ENCODE measurements at places on chromosomes 11 and 22.
A peak's percentile ranks its signal among the peaks of the same experiment; 100 is the strongest.

DNA sequence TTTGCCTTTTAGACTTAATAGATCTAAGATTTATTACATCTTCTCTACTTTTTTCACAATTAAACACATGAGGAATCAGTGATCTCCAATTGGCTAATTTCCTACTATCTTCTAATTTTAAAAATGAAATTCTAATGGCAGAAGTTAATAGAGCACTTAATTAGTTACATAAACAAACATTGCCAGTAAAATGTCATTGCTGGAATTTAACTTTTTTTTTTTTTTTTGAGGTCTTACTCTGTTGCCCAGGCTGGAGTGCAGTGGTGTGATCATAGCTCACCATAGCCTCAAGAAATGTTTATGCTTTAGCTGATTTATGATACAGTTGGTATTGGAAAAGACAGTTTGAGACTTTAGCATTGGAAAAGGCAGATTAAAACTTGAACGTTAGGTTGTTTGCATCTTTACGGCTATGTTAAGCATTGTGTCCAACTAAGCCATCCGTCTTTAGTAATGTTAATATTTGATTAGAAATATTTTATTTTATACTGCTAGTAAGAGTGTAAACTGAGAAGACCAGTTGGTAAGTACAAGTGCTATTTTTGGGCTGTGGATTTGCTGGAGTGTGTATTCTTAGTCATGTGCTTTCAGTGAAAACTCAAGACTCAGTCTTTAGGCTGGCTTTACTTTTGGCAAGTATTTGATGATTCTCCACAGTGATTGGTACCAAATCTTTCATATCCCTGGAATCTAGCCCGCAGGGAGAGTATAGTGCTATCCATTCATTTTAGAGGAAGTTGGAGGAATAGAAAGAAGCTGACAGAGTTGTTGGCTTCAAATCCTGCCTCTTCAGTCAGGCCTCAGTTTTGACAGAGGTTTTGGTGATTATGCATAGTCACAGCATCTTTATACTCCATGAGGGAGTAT lies 4.5 kb downstream of the ANO5 start:
- no peak for DNase-seq

GRCh38 chr11:103317118-103317517 lies 207.9 kb downstream of the DYNC2H1 start:
- no peak for DNase-seq

GRCh38 chr11:68016904-68017817 lies 7.0 kb downstream of the ALDH3B1 start:
- DNase-seq = no peak

DNA sequence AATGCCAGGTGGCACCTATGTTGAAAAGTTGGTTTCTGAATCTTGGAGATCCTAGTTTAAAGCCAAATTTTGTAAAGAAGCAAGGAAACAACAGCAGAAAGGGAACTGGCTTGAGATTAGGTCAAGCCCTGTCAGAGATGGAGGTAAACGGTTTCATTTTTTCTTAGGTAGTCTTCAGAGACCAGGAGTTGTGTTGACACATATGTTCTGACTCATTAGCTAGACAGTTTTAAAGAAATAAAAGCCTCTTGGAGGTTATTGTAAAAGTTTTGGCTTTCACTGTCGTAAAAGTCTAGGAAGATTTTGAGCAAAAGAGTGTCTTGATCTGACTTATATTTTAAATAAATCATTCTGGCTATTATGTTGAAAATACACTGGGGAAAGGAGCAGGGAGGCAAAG lies 151.5 kb upstream of the CTSC start:
- no peak for DNase-seq

DNA sequence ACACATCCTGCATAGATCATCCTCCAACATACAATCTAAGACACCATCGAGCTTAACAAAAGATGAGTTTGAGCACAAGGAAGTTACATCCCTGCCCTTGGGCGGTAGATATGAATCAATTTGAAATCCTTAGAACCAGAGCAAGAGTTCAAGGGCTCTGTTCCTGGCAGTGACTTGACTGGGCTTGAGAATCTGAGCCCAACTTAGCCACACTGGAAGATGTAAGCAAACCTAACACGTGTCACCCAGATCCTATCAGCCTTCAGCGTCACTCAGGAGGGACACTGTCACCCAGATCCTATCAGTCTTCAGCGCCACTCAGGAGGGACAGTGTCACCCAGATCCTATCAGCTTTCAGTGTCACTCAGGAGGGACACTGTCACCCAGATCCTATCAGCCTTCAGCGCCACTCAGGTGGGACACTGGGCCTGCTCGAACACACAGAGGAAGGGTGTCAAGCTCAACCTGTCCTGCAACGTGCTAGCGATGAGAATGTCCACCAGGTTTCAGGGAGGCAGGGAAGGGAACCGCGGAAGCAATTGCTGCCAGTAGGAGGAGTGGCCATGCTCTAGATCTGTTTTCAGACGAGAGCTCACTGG lies 32.8 kb upstream of the CTSD start:
- no peak for DNase-seq

GRCh38 chr11:6708876-6709275 lies 25.7 kb upstream of the MRPL17 start:
- no peak for DNase-seq

DNA sequence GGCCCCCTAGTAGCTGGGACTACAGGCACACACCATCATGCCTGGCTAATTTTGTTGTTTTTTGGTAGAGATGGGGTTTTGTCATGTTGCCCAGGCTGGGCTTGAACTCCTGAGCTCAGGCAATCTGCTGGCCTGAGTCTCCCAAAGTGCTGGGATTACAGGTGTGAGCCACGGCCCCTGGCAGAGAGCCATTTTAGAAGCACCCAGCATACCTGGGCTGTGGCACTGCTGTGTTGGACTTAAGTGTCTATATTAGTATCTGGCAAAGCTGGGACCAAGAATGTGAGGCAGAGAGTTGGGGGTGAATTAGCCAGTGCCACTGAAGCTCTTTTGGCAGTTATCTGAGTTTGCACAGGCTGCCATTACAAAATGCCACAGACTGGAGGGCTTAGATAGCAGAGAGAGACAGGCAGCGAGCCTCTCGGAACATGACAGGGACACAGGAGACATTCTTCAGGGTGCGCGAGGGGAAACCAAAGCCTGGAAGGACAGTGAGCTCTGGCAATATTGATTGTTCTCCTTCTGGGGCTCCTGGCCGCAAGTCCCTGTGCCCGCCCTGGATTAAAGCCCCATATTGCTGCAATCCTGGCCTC lies 87.7 kb upstream of the ALX4 start:
- no peak for DNase-seq

- no peak for DNase-seq
Observed at GRCh38 chr22:39454385-39454871, 2.4 kb upstream of the MGAT3 start.

DNA sequence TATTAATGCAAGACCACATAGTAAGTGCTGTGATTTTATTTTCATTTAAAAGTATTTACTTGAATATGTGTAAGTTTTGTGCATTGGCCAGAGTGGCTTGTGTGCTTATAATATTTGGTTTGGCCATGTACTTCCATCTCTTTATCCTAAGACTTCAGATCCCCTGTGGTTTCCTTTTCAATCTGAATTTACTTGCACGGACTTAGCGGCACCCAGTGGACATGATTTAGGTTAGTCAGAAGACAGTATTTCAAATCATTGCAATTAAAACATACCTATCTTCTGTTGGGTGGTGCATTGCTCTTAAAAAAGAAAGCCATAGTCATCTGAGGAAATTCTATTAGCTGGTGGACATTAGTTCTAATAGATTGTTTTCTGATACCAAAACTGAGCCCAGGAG lies 30.7 kb downstream of the PIWIL4 start:
- peak; percentile 2 for DNase-seq

DNA sequence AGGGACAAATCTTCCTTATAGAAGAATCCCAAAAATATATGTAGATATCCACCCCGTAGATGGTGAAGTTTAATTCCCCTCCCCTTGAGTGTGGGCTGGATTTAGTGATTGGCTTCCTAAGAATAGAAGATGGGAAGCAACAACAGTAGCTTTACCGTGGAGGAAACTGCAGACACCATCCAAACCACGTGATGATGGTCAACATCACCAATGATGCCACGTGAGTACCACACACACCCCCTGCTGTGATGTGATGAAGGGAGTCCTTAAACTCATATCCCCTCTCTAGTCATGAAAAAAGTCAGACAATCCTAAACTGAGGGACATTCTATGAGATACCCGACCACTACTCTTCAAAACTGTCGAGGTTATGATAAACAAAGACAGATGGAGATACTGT lies 76.4 kb upstream of the SLC22A12 start:
- no peak for DNase-seq

DNA sequence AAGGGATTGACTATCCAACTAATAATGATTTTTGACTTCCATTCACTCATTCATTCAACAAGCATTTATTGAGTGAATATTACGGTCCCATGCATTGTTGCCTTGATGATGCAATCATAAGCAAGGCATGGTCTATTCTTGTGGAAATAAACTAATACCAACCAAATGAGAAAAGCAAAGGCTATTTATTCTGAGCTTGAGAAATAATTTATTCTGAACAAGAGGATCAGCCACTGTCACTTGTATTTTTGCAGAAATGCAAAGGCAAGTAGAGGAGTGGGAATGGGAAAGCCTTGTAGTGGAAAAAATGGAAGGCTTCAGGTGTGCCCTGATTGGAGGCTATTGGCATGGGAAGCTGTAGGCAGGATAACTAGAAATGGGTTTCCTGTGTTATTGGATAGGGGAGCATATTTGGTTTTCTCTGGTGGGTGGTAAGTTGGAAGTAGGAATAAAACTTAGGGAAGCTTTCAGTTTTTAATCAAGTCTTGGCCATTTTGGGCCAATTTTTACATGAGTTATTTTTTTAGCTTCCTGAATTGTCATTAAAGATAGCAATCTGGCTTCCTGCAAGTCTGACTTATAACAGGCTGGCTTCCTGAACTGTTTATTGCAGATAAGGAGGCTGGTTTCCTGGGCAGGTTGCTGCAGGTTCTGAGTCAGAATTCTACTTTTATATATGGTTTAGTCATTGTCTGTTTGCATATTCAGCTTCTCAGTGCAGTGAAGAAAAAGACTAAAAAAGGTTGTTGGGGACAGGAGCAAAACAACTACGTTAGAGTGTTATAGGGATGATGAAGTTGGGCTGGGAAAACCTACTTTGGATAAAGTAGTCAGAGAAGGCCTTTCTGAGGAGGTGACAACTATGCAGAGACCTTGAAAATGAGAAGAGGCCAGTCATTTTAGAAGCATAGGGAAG lies 106.7 kb downstream of the APIP start:
- no peak for DNase-seq

GRCh38 chr11:29268733-29269132 lies 748.1 kb downstream of the KCNA4 start:
- DNase-seq = no peak

DNA sequence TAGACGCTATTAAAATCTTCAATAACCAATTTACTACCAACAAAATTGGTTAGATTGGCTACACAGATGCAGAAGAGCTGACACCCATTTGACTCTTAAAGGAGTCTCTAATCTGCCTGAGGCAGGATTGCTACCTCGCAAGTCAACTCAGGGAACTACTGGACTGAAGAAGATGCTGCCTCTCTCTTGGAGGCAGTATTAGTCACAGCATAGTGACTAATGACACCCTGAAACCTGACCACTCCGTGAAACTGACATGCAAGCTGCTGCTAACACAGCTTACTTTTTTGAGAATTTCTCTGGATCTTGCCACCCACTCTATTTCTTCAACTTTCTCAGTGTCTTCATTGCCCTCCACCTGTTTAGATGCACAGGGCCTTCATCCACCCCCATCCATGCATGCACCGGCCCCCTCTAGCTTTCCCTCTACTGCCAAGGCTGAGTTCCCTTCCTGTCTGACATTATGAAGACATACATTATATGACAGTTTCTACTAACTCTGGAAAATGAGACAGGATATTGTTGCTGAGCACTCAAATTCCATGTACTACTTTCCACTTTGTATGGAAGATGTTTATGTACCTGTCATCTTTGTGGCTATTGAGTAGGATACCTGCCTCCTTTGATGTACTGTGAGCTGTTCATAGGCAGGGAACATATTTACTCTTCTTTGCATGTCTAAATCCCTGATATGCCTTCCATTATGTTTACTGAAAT lies 183.2 kb downstream of the MSANTD4 start:
- no peak for DNase-seq

DNA sequence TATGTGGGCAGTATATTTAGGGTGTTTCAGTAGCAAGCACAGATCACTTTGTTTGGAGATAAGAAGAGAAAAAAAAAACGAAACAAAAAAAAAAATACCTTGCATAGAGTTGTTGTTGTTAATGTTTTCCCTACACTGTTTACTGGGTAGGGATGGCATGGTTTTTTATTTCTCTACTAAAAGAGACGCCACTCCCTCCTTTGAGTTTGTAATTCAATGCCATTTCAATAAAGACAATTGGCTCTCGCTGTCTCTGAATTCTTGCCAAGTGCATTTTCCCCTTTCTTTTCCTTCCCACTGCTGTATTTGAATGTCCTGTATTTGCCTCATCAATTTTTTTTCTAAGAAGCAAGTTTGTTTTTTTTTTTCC lies 213.9 kb upstream of the UBASH3B start:
- DNase-seq = peak; percentile 83

- DNase-seq = no peak
Observed at GRCh38 chr22:21698430-21699329, 32.9 kb downstream of the PPIL2 start.

DNA sequence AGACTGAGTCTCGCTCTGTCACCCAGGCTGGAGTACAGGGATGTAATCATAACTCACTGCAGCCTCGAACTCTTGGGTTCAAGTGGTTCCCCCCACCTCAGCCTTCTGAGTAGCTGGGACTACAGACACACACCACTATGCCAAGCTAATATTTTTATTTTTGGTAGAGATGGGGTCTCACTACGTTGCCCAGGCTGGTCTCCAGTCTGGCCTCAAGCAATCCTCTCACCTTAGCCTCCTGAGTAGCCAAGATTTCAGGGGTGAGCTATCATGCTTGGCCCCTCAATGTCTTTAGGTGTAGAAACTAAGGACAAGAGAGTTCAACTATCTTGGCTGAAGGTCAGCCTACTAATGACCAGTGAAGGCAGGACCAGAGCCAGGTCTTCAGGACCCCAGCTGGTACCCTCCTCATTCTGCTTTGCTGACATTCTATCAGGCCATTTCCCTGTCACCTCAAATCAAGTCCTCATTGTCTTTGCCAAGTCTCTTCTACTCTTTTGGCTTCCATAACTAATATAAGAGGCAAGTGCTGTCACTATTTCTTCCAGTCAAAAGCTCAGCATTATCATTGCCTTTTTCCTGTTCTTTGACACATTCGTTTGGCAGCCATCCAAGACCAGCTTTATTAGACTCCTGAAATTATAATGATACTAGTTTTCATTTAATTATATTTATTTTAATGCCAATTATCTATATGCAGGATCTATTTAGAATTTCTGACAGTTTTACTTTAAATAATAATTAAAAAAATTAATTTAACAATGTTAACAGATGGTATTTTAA lies 264.2 kb upstream of the PITPNB start:
- DNase-seq = no peak

GRCh38 chr11:102610200-102610599 lies 14.9 kb downstream of the MMP20 start:
- DNase-seq = no peak

- no peak for DNase-seq
Observed at GRCh38 chr11:122232985-122233384, 117.0 kb upstream of the BLID start.

GRCh38 chr22:50208430-50208938 lies 7.7 kb downstream of the SELENOO start:
- DNase-seq = no peak

GRCh38 chr11:2996976-2997375 lies 4.8 kb upstream of the NAP1L4 start:
- DNase-seq = no peak

- peak; percentile 15 for DNase-seq
Observed at GRCh38 chr11:18105086-18105801, 638 bp downstream of the SAAL1 start.
